ENCODE measurements at places on chromosomes 5 and 9.

DNA sequence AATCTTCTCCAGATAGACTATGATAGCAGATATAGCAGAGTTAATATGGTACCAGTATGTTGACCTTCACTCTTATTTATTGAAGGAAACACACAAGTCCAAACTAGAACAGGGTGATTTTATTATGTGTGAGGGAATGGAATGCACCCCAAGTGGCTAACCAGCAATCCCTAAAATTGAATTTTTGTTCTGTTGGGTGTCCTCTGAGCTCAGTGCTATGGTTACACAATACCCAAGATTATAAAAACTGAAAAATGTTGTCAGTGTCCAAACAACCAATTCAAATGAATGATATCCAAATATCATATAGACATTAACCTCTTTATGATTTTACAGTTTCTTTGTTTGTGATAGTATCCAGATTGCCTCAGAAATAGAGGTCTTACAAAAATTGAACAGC is 60.9 kb downstream of the NNT start:
- DNase-seq, result no peak

DNA sequence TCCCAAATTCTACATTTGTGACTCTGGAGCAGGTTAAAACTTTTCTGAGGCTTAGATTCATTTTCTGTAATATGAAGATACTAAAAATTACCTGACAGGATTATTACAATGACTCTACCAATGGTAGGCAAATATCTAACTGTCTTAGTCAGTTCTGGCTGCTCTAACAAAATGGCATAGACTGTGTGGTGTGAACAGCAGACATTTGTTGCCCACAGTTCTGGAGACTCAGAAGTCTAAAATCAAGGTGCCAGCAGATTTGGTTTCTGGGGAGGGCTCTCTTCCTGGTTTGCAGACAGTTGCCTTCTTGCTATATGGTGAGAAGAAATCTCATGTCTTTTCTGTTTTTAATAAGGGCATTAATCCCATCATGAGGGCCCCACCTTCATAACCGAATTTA is 245.1 kb downstream of the MAST4 start:
- DNase-seq, result no peak

DNA sequence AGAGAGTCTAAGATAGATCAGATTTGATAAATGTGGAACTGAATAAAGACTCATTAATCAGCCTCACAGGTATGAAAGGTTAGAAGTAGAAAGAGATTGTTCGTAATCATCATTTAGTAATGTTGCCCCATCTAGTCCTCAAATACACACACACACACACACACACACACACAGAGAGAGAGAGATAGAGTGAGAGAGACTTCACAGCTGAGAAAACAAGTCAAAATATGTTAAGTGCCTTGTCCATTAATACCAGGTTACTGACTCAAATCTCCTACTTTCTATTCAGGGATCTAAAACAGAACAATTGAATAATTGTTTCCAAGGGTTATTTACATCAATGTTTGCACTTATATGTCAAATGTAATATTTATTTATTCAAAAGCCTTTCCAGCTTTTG is 284.6 kb downstream of the MRPS30 start:
- DNase-seq, result no peak

DNA sequence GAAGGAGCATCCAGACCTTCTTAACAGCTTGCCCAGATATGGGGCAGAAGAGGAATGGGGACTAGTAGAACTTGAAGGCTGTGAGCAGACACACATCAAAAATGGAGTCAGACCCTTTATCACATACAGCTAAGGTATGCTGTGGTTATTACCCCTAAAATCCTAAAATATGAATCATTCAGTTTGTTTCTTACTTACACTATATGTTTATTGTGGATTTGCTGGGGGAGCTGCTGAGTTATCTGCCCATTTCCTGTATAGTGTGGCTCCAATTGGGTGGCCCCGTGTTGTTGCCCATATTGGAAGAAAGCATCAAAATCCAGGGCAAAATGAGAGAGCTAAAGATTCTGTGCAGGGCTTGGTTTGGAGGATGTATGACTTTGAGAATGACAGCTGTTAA is 56.9 kb downstream of the AP3S1 start:
- no peak for DNase-seq

DNA sequence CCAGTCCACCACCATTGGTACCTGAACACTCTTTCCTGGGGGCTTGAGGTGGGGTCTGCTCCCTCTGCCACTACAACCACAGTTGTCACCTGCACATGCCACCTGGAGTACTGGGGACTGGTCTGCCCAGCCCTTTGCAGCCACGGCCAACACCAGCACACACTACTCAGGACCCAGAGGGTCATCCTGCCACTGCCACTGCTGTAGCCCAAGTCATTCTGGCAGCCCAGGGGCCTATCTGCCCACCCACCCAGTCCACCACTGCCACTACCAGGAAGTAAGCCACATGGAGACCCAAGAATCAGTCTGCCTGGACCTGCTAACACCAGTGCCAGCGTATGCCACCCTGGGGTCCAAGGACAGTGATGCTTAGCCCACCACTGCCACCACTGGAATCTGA is 302.4 kb upstream of the TRPC7 start:
- DNase-seq, result no peak

DNA sequence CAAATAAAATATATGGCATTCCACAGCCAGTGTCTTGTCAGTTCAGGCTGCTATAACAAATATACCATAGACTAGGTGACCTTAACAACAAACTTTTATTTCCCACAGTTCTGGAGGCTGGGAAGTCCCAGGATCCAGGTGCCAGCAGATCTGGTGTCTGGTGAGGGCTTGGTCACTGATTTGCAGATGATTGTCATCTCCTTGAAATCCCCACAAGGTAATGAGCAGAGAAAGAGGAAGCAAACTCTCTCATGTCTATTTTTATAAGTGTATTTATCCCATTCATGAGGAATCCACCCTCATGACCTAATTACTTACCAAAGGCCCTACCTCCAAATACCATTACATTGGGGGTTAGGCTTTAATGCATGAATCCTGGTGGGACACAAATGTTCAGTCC is 663.2 kb downstream of the TLR4 start:
- no peak for DNase-seq

DNA sequence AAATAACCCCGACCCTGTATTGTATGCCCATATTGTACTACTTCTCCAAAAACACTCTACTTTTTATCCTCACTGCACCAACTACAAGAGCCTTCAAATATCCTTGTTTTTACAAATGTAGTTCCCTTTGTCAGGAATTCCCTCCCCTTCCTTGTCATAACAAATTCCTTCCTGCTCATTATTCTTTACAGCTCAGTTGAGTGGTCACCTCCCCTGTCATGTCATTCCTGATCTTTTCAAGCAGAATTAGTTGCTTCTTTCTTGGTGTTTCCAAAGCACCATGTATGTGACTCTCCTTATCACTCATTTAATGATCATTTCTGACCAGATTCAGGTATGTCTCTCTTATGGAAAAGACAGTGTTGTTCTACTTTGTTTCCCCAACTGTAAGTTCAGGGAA is 194.2 kb upstream of the SMC2 start:
- DNase-seq, result no peak

- no peak for DNase-seq
Observed at GRCh38 chr5:57292336-57292735, 118.5 kb downstream of the GPBP1 start.

DNA sequence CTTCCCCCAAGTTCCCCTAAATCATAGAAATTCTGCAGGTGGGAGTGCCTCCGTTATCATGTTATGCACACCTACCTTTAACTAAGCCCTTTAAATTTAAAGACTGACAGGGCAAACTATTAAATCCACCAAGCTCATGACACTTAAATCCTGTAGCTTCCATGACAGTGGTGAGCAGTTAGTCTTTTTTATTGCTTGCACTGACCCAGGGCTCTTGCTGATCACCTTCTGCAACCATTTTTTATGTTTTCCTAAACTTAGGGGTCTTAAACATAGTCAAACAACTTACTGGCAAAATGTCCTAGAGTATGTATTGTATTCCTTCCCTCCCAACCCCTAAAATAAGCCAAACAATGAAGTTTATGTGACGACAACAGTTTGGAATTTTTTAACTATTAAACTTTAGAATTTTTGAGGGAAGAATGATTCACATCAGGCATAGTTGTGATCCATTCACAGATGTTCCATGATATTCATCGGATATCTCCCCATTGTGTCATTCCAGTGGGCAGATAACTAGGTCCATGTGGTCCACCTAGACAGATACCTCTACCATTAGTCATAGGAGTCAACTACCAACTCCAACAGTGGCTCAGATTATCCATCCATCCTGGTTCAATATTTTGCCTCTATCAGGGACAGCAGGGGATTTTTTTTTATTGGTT is 283.1 kb downstream of the ADAMTS6 start:
- no peak for DNase-seq

GRCh38 chr9:126294331-126295081 is 32.1 kb upstream of the MVB12B start:
- DNase-seq, result no peak

DNA sequence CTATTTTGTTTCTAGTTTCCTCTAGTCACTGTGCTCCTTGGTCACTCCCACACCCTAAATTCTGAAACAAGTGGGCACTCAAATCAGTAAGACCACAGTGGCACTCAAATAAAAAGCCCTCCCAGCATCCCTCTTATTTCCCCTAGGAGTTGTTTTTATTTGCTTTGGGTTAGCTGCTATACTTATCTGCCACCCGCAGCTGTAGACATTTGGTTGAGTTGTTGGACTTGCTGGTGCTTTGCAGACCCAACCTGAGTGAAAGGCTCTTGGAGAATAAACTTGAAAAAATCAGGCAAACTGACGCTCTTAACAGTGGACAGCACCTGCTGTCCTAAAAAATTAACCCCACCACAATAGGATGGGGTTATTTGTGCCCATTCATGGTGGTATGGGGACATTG is 203.0 kb downstream of the SPATA31A6 start:
- DNase-seq, result no peak

GRCh38 chr5:11384441-11385250 is 519.6 kb downstream of the CTNND2 start:
- DNase-seq, result no peak

- no peak for DNase-seq
Observed at GRCh38 chr5:32714836-32715235, 3.7 kb downstream of the NPR3 start.

DNA sequence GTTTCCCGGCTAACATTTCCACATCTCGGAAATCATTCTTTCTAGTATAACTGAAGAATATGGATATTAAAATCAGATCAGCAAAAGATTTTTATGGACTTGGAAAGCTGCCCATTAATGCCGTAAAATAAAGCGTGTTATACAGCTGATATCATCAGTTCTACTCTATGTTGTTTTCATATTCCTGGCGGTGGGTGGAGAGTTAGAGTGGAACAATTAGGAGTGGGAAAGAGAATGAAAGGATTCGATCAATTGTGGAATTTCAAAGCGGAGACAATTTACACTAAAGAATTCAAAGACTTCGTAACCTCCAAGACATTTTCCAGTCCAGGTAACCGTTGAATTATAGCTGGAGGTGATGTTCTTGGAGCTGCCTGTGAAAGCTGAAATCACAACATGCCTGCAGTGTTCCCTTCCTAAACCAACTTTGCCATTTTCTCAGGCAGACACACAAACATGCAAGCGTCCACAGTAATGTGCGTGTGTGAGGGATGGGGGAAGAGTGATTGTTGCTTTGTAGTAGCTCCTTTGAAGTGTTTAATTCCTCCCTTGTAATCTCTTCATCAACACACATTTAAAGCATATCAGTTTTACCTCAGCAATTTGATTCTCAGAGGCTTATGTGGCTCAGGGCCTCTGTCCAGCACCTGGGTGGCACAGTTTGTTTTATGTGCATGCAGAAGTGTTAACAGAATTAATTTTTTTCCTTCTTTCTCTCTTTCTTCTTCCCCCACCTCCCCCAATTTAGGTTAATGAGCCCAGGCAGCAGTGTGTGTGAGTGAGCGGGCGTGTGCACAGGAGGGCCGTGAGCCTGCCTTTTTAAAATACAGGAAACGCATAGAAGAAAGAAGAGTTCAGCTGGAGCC is 544.1 kb downstream of the RAB3C start:
- no peak for DNase-seq

DNA sequence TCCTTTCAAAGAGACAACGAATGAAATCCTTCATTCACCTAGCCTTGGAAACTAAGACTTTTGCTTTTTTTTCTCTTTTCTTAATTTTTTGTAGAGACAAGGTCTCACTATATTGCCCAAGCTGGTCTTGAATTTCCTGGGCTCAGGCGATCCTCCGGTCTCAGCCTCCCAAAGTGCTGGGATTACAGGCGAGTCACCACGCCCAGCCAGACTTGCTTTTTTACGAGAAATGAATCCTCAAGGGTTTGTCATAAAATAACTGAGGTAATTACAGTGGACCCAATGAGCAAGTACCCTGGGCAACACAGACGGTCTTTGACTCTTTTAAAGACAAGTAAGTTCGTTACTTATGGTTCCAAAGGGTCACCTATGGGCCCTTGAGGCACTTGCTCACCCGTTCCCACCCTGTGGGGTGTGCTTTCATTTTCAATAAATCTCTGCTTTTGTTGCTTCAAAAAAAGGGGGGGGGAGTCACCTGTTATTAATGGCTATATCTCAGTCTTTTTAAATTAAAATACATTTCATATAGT is 70.4 kb downstream of the TRPM6 start:
- DNase-seq, result no peak

DNA sequence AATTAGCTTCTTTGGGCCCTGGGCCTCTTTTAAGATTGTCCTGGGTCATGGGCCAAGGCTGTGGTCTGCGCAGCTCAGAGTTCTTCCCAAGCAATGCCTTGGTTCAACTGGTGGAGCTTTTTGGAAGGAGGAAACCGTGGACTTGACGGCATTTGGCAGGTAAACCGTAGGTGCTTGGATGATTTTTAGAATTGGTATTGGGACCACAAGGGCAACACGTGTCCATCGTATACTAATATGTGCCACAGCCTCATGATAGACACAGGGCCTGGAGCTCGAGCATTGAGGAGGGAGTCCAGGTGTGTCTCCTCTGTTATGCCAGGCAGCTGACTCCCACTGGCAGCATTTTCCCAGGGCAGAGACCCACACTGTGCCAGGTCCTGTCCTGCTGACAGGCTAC is 120.9 kb upstream of the PITX1 start:
- DNase-seq, result no peak

- DNase-seq, result no peak
Observed at GRCh38 chr5:14707811-14708390, 43.4 kb downstream of the OTULIN start.

Measured in KG1 (cell line).